ENCODE measurements at places on chromosomes 12 and 14.

DNA sequence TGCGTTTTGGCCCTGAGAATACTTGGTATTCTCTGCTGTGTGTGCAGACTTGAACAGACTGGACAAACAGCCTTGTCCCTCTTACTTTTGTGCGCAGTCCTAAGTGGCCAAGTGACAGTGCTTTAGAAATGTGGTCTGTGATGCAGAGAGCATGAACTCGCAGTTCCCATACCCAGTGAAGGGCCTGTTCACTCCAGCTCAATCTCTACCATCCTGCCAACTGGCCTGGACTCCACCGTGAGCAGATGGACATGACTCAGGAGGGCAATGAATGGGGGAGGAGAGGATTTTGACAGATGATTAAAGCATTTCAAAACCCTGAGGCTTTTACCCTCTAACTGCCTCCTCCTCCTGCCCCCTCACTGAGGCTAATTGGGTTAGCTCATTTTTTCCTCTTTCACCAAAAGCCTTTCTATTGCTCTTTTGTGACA lies 62.5 kb upstream of the PYGL start:
- DNase-seq: no peak

GRCh38 chr14:95833429-95833828 lies 43.2 kb upstream of the TUNAR start:
- DNase-seq: no peak

DNA sequence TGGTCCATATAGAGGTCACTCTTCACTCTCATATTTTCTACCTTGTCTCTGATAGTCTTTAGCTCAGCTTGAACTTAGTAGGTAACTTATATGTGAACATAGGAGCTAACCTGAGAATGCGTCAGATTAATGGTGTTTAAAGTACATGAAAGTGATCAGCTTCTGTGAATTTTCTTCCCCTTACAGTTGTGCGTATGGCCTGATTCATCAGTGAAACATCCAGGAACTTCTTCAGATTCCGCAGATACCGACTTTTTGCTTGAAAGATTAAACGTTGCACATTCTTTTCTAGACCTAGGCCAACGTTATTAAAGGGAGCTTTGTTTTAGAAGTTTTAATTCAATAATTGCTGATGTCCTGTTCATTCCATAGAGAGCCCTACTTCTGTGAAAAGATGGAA lies 1945.1 kb upstream of the SEL1L start:
- no peak for DNase-seq

DNA sequence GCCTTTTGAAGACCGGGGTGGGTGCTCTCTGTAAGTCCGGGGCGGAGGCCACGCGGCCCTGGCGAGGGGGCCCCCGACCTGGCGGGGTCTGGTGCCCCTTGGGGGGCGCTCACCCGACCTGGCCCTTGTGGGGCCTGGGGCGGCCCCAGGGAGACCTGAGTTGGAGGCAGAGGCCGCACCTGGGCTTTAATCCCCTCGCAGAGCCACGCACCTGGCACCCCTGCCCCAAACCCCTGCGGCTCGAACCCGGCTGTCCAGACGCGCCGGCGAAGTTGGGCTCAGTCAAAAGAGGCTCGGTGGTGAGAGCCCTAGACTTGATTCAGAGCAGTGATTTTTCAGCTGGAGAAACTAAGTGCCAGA lies 267 bp downstream of the CFAP251 start:
- DNase-seq: no peak

GRCh38 chr12:12290206-12290605 lies 23.4 kb upstream of the LRP6 start:
- no peak for DNase-seq

DNA sequence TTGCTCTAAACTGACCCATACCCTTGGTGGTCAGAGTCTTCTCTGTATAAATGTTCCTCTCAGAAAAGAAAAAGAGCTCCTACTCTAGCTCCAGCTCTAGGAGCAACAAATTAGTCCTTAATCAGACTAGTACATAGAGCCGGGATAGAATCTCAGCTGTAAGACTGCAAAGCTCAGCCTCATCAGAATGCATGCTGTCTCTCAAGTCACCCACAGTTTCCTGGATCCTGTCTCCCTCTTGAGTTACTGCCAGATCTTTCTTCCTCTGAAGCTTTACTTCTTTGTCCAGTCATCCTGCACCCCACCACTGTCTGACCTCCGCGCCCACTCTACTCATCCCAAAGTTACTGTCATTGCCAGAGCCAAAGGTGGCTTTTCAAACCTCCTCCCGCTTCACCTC lies 139.3 kb upstream of the PRMT8 start:
- no peak for DNase-seq

GRCh38 chr12:79098530-79098929 lies 234.0 kb downstream of the SYT1 start:
- no peak for DNase-seq

DNA sequence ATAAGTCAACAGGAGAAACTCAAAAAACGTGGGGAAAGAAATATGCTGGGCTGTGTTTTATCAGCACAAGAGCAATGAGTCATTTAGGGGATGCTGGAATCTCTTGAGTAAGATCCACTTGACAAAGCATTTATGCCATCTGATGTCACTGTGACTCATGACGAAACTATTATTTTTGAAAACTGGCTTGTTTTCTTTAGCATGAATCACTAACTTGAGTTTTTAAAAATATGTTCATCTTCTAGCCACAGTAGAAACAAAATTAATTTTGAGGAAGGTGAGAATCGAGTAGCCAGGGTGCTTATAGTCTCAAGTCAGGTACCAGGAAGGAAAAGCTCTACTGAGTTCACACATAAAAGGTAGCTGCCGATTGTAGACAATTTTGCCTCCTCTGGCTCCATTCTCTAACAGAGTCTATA lies 456.2 kb upstream of the MGAT4C start:
- no peak for DNase-seq

GRCh38 chr14:59301354-59301753 lies 112.9 kb downstream of the DAAM1 start:
- no peak for DNase-seq

- DNase-seq: no peak
These were observed 7.1 kb upstream of the KRT84 start for GRCh38 chr12:52392465-52393007.

DNA sequence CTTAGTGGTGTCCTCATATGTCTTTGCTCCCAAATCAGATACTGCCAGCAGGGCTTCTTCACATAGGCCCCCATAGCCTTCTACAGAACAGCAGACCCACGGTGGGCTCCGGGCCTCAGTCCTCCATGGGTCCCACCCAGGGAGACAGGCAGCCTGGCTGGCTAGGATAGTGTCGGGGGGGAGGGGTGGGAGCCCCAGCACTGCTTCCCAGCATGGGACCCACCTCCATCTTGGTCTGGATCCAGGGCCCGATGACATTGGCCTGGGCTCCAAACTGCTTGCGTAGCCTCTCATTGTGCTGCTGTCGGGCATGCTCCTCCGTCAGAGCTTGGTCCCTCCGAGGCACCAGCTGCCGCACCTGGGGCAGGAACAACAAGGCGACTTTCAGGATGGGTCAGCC lies 89.4 kb upstream of the ZFP36L1 start:
- DNase-seq: no peak

- no peak for DNase-seq
These were observed 406.9 kb upstream of the CLEC14A start for GRCh38 chr14:38662781-38663180.

GRCh38 chr14:88164906-88165534 lies 158.0 kb downstream of the KCNK10 start:
- DNase-seq: no peak

GRCh38 chr14:103195828-103196615 lies 72.8 kb downstream of the TNFAIP2 start:
- no peak for DNase-seq

- DNase-seq: no peak
These were observed 31.7 kb upstream of the SLC38A2 start for GRCh38 chr12:46404225-46404631.

GRCh38 chr14:53814392-53814791 lies 142.2 kb downstream of the BMP4 start:
- DNase-seq: no peak

GRCh38 chr14:96038920-96039632 lies at the start of gene C14orf132:
TSS of gene C14orf132 (plus strand) at chr14:96039362. CDS start at chr14:96039501, 139 bp downstream.
- DNase-seq: no peak

DNA sequence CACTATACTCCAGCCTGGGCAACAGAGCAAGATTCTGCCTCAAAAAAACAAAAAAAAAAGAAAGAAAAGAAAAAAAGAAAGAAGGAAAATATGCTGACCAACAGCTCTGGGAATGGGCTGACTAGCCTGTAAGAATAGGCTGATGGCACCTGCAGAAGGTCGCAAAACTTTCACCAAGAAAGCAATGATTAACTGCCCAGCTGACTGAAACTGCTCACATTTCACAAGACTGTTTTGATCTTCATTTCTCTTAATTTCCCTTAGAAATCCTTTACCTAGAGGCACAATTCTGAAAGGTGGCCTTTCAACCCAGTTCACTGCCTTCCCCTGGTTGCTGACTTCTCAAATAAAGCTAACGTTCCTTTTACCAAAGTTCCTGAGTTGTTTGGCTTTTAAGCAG lies 12.4 kb downstream of the BEST3 start:
- DNase-seq: no peak

DNA sequence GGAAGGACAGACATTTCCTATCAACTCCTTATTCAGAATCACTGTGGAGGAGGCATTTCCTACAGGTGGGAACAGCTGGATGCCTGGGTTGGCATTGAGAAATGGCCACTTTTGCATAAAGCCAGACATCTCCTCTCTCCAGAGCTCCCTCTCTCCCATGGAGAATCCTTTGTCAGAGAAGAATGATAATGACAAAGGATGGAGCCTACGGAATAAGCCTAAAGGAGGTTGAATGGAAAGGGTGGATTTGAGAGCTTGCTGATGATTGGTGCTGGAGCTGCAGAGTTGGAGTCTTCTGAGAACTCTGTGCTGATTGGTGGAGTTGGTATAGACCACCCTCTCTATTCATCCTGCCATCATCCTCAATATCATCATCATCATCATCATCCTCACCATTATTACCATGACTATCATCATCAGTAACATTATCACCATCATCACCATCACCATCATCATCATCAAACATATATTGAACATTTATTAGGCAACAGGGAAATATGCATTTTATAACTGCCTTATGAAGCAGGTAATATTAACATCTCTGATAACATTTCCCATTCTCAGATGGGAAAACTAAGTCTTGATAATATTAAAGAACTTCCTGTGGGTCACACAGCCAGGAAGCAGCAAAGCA lies 89.2 kb upstream of the HSPB8 start:
- no peak for DNase-seq

DNA sequence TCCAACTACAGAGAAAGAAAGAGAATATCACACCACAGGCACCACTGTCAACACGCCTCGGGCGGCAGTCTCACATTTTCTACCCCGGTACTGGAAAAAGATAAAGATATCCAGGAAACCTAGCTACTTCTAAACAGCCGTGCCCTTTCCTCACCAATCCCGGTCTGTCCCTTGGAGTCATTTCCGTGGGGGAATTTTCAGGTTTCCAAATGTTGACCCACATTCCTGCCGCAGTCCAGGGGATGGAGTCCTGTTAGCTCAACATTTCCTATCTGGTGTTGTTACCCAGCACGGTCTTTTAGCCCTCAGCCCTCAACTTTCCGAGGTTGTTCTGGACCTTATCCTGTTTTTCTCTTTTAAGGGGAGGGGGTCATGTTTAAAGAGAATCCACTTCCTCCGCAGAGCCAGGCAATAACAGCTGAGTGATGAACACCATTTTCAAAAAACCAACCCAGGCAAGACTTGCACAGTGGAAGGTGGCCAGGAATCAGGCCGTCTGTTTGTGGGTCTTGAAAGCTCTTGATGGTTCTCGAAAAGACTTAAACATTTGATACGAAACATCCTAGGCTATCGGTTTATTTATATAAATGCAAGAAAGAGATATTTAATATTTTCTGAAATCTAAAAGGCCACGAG lies 4.6 kb downstream of the SSH1 start:
- no peak for DNase-seq

GRCh38 chr12:29726321-29726692 lies 57.4 kb downstream of the TMTC1 start:
- no peak for DNase-seq

GRCh38 chr12:95480230-95480629 lies 6.3 kb downstream of the METAP2 start:
- no peak for DNase-seq

GRCh38 chr12:29883941-29884554 lies 100.3 kb upstream of the TMTC1 start:
- no peak for DNase-seq

DNA sequence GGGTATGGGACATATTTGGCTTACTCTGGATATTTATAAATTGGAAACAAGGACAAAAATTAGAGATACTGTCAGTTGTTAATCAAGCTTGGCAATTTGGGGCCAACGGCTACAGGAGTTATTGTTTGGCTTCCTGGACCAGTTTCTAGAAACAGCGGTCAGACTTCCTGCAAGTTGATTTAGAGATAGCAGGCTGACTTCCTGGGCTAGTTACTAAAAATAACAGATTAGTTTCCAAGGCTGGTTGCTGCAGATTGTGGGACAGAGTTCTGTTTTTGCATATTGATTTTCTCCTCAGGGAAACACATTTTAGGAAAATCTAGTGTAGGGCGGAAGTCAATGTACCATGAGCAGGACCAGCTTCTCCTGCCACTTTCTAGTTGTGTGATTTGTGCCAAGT lies 144.0 kb upstream of the TMPO start:
- DNase-seq: no peak

DNA sequence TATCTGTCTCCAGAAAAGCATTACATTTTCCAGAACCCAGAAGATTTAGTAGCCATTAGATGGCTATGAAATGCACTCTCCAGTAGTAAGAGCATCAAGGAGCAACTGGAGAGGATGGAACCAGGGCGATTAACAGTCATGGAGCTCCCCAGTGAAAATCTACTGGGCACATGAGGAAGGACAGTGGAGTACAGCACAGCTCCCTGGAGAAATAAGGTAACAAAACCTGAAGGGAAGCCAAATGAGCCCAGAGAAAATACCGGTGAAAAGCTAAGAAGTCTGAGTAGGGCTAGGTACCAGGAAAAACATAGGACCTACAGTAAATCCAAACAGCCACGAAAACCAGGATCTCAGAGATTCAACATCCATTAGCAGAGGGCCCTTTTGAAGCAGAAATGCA lies 21.6 kb downstream of the SOX5 start:
- no peak for DNase-seq

GRCh38 chr14:56881181-56881580 lies 70.9 kb upstream of the OTX2 start:
- no peak for DNase-seq

DNA sequence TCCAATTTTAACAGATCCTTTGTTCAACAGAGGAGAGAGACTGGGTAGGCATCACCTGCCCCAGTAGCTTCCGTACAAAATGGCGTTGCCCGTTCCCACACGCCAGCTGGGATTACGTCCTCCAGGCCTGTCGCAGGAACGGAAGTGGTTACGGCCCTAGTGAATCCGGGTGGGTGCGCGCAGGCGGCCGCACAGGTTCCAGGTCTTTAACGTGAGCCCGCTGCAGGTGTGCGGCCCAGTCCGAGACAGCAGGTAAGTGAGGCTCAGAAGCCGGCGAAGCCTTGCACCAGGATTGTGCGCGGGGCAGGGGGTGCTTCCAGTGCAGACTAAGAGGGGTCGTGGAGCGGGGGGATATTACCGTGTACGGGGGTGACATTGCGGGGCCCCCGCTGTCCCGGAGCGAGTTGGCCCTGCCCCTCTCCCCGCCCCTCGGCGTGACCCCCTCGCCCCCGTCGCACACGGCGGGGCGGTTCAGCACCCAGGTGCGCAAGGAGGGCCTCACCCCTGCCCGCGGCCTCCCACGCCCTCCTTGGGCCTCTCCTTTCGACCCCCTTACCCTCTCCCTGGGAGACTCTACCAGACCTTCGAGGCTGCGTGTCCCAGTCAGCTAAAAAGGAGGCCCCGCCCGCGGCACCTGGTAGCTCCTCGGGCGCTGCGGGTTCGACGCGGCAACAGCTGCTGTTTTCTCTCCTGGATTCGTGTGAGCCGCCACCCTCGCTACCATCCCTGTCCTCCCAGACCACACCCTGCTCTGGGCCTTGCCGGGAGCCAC lies at the start of gene EXD2:
Gene EXD2 (plus strand): TSS at position 159 of the 772 bp plus-strand sequence. CDS start 17,973 bp downstream, outside the sequence.
- peak; percentile 41 for DNase-seq

Data from effector CD8-positive, alpha-beta T cell (primary cell).